ENCODE measurements at places on chromosomes 11 and 22.

- no peak for DNase-seq
Measured at GRCh38 chr11:6474413-6474792, 662 bp upstream of the TRIM3 start.

- no peak for DNase-seq
Measured at GRCh38 chr22:27970596-27971220, 51.7 kb upstream of the PITPNB start.

GRCh38 chr22:42773167-42773566 is 52.5 kb upstream of the A4GALT start:
- no peak for DNase-seq

- DNase-seq = peak; percentile 69
Measured at GRCh38 chr11:14422052-14422813, 63.2 kb upstream of the RRAS2 start.

DNA sequence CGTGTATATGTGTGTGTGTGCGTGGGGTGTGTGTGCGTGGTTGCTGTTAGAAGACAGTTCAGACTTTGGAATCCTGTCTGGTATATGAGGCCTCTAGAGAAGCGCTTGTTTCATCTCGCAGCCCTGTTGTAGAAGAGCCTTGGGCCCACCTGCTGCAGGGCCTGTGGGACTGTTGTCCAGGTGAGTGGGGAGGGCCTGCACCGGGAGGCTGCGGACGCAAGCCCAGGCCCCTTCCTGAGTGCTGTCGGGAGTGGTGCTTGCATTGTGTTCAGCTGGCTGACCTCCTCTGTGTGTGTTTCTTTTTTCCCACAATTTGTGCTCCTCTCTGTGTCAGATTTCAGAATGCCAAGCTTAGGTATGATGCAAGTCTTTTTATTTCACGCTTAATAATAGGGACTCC is 128.4 kb downstream of the TBC1D22A start:
- no peak for DNase-seq

DNA sequence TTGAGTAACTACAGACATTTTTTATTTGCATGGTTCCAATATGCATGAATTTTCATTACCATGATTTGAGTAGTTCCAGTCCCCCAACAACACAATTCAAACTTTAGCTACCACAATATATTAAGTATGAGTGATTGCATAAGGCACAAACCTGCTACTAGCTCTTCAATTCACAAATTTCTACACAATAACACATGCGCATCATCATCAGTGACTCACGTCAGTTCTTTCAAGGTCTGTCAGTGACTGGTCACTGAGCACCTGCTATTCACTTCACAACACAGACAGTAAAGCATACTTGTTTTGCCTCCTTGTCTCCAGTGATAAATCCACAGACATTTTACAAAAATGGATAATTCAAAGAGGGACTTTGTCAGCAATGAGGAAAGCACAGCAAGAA is 435.1 kb upstream of the CCDC90B start:
- no peak for DNase-seq

GRCh38 chr11:11780858-11781257 is 60.9 kb upstream of the USP47 start:
- DNase-seq = no peak

GRCh38 chr11:1928891-1929541 is 9.5 kb downstream of the TNNT3 start:
- no peak for DNase-seq

DNA sequence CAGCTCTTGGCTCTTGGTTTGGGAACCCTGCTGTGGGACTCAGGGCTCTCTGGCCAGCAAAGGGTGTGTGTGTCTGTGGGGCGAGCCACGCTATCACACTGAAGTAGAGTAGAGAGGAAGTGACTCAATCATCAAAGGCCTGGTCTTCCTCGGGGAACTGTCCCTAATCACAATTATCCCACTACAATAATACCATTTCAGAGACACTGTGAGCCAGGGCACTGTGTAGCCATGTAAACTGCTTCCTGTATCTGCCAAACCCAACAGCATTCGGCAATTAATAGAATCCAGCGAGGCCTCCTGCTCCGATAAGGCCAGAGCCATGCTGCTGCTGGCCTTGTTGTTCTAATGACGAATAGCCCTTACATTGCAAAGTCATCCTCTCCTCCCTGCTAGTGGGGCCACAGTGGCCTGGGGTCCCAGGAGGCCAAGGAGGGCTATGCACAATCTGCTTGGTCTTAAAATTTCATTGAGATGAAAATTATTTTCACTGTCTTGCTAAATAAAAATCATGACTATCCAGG is 49.8 kb upstream of the LMO2 start:
- no peak for DNase-seq

GRCh38 chr11:36109850-36110606 is 166.2 kb downstream of the LDLRAD3 start:
- DNase-seq = peak; percentile 47

GRCh38 chr11:103944251-103944940 is 92.0 kb upstream of the DDI1 start:
- no peak for DNase-seq

GRCh38 chr11:125083312-125084056 is 20.4 kb downstream of the SLC37A2 start:
- DNase-seq = no peak

GRCh38 chr11:111391328-111392124 is 12.5 kb upstream of the POU2AF1 start:
- no peak for DNase-seq

DNA sequence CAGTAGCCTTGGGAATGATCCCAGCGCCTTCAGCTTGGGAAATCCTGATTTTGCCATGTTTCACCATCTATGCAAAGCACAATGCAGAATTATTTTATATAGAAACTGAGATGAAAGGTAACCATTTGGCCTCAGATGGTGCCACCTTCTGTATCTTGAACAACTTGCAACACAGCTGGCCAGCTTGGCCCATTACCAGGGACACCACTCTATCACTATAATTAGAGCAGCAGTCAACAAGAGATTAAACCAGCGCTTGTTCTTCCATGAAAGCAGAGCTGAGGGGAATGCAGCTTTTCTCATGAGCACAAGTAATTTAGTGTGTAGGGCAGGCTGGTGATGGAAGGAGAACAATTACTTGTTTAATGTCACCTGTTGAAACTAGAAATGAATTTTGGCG is 6.7 kb upstream of the ZDHHC13 start:
- no peak for DNase-seq

DNA sequence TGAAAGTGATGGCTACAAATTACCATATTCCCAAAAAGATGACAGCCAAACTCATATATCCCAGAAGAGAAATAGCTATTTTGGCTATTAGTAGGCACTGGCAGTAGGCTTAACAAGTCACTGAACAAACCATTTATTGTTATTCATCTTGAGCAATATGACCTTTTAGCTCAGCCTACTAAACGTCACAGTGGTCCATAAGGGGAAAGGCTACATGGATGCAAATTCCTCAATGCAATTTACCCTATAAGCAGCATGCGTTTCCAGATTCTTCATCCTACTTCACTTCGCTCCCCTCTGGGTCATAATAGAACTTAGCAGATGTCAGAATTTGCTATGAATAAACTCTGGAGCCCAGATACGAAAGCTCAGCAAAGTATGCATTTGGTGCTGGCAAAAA is 114.0 kb downstream of the SIK3 start:
- DNase-seq = no peak

GRCh38 chr22:24576778-24577177 is 16.1 kb downstream of the LRRC75B start:
- no peak for DNase-seq

GRCh38 chr11:48033918-48034341 is 53.6 kb downstream of the PTPRJ start:
- no peak for DNase-seq

GRCh38 chr11:67667490-67668191 is 6.8 kb downstream of the ALDH3B2 start:
- no peak for DNase-seq

- DNase-seq = no peak
Measured at GRCh38 chr11:67450796-67451657, 1.5 kb downstream of the GPR152 start.
